ENCODE measurements at places on chromosomes 6 and 20.

DNA sequence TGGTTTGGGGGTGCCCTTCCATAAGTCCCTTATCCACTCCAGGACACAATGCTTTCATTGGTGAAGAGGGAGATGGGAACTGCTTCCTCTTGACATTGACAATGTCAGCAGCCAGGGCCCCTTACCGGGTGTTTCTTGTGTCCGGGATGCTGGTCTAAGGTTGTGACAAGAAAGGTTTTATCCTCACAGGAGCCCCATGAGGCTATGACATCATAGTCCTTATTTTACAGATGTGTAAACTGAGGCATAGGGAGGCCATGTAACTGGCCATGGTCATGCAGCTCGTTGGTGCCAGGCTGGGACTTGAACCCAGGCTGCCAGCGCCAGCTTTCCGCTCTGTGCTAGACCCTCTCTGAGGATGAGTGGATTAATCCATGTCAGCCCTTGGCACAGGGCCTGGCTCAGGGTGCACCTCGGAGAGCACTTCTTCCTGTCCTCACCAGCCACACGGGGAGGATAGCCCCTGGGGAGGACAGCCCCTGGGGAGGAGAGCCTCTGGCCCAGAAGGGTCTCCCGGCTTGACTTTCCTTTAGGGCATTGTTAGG, 157.3 kb downstream of the SYCP2 start:
- DNase-seq: no peak

DNA sequence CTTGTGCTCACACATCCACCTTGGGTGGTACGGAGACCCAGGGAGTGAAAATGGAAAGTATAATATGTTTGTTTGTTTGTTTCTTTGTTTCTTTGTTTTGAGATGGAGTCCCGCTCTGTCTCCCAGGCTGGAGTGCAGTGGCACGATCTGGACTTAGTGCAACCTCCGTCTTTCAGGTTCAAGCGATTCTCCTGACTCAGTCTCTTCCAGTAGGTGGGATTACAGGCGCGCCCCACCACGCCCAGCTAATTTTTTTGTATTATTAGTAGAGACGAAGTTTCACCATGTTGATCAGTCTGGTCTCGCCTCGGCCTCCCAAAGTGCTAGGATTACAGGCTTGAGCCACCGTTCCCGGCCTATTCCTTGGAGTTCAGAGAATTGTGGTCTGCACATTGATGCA, 115.4 kb downstream of the TRIM27 start:
- no peak for DNase-seq

DNA sequence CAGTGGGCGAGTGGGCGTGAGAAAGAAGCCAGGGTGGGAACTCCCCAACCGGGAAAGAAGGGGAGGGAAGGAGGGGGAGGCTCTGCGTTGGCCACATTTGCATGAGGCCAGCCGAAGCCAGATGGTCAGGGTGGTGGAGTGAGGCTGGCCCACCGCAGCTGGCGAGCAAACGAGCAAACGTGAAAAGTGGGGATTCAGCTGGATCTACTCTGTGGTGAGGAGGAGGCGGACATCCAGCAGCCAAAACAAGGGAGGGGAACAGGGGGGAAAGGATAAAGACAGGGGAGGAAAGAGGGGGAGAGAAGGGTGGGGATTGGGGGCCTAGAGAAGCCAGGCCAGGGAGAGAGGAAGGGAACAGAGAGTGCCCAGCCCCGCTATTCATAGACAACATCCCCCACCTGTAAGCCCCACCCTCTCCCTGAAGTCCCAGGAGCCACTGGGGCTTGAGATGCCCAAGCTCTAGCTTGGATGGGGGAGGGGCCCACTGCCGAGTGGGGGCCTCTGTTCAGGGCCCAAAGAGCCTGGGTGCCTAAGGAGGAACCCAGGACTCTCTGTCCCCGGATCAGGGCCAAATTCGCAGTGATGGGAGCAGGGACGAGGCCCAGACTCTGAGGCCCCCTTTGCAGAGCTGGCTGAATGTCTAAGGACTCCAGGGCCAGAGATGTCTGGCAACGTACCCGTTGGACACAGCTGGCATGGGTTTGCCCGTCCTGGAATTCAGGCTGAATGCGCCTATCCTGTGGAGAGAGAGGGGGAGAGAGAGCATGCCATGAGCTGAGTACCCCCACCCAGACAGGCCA, 45.1 kb downstream of the CPNE5 start:
- DNase-seq: no peak

DNA sequence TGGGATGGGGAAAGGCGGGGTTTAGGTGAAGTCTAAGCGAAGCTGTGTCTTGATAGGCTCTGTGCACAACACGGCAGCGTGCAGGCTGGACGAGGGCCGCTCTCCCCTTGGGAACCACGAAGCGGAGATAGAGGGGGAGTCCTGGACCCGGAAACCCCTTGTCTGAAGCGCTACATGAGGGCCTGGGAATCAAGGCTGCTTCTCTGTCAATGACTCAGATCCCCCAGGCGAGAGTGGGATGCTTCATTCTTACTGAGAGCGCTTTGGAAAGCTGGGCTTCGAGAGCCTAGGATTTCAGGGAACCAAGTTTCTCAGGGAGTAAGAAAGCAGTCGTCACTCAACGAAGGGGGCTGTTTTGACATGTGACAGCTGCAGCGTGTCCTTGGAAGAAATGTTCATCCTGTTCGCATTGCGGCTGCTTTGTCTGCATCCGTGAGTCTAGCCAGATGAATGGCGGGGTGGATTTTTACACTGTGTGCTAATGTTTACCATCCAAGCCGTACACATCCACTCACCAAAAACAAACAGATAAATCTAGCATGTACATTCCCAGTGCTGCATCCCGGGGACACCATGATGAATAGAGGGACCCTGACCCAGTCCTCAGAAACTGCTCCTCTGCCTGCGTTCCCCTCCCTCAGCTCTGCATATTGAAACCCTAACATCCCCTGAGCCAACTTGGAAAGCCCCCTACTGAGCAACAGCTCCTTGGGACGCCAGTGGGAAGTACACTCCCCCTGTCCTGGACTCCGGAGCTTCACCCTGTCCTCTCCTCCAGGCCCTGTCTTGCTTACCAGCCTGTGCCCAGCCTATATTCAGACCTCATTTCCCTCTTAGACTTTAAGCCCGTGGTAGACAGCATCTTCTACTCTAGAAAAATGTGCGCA, 24.5 kb upstream of the RTF2 start:
- DNase-seq: no peak
